ENCODE measurements at places on chromosomes 7 and 10.

DNA sequence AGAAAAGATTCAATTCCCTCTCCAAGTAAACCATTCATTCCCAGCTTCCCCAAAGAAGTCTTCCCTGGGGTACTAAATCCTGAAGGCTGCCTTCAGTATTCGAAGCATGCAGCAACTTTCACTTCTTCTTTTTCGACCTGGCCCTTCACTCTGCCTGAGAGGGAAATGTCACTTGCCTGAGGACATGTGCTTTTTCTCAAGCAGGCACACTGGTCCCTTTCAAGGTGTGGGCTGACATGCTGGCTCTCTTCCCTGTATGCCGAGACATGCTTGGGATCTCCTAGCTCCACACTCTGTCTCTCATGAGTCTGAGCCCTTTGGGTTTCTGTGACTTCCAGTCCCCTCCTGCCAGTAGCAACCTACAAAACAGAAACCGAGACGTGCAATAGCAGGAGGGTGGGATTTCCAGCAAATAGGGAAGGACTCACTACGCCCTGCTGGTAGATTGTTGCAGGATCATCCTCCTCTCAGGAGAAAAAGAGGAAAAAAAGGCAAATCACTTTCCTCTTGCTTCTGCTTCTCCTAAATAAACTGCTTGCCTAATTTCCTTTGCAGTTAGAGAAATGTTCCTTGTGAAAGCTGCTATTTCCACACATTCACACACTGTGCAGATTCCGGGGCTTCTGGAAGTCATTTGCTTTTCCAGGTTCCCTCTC is 33.5 kb downstream of the FIGNL1 start:
- no peak for DNase-seq

GRCh38 chr10:124974131-124974530 is 32.2 kb downstream of the ZRANB1 start:
- DNase-seq, result no peak

GRCh38 chr7:32481176-32481575 is 9.0 kb downstream of the LSM5 start:
- DNase-seq, result no peak

GRCh38 chr7:76326646-76327233 is 24.3 kb downstream of the HSPB1 start:
- no peak for DNase-seq

- no peak for DNase-seq
Observed at GRCh38 chr7:41579961-41580935, 122.6 kb downstream of the INHBA start.

GRCh38 chr10:99782447-99783286 is at the start of gene ABCC2:
TSS of gene ABCC2 (plus strand) at chr10:99782640. CDS start at chr10:99782845, 205 bp downstream.
- DNase-seq, result no peak

- DNase-seq, result no peak
Observed at GRCh38 chr7:153943861-153944260, 108.3 kb upstream of the DPP6 start.

Data from activated CD4-positive, CD25-positive, alpha-beta regulatory T cell treated with anti-CD3 and anti-CD28 coated beads, Interleukin-2, amount 50 U/mL, for 72 hours (primary cell).